SJCRH30 (cell line): ENCODE measurements at places on chromosomes 16 and 17. TPM values are rescaled to one million over a fixed set of nuclear protein-coding genes. Genes with fewer than 3 reads are reported as not detected.

DNA sequence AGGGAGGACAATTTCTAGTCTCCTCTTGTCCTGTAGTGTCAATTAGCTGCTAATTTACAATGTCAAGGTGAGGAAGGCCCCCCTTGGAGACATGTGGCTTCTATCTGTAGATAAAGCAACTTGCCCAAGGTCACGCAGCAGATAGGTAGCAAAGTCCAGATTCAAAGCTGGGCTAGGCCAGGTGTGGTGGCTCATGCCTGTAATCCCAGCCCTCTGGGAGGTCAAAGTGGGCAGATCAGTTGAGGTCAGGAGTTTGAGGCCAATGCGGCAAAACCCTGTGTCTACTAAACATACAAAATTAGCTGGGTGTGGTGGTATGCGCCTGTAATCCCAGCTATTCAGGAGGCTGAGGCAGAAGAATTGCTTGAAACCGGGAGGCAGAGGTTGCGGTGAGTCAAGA, 11.1 kb downstream of the TRPV3 start:
- DNase-seq, result no peak

- no peak for DNase-seq
These were observed 13.3 kb downstream of the ARL2BP start for GRCh38 chr16:57258226-57258909.

GRCh38 chr17:44464037-44464436, 39.2 kb downstream of the GPATCH8 start:
- no peak for DNase-seq

DNA sequence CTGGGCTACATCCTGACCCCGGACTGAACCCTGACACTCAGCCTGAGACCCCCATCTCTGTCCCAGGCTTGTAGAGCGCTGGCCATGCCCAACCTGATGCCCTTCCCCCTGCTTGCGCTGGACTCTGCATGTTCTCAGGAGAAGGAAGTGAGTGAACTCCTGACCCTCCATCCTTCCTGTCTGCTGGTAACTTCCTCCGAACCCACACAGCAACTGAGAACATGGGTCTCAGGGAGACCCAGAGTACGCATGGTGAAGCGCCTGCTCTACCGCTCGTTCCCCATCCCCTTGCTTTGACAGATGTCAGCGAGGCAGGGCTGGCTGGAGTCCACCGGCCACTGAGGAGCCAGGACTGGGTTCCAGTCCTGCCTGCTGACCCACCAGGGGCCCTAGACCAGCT, 6.1 kb downstream of the CAMKK1 start:
- DNase-seq, result no peak

DNA sequence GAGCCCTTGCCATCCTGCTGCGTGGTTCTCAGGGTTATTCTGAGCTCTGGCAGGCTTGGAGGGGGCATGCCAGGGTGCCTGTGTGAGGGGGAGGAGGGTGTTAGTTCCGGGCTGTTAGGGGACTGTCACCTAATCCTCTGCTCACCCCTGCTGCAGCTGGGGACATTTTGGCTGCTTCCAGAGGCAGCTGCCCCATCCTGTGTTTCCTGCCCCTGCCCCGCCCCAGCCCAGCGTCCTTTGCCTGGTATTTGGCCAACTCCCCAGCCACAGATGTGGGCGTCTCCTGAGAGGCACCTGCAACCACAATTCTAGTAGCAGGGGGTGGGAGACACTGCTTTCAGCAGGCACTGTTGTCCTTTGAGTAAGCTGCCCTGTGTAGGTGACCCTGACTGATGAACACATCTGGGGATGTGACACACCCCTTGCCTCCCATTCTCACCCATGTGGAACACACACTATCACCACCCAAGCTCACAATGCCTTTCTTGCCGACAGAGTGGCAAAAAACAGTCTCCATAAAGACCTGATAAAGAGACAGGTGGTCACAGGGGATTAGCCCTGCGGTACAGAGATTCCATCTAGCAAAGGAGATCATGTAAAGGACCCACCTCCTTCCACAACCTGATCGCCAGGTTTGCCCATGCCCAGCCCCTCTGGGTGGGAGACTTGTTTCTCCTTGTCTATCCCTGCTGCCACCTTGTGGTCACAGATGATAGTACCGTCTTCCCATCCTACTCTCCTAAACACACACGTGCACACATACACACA, at the start of gene CHRNE:
CHRNE (minus strand) TSS at position 48 of the 768 bp plus-strand sequence; CDS start at position 13, 35 bp downstream.
- peak; percentile 66 for DNase-seq

- no peak for DNase-seq
These were observed 23.5 kb downstream of the SPECC1 start for GRCh38 chr17:20032636-20033035.

GRCh38 chr17:82963104-82963950, 116.1 kb upstream of the METRNL start:
- no peak for DNase-seq

DNA sequence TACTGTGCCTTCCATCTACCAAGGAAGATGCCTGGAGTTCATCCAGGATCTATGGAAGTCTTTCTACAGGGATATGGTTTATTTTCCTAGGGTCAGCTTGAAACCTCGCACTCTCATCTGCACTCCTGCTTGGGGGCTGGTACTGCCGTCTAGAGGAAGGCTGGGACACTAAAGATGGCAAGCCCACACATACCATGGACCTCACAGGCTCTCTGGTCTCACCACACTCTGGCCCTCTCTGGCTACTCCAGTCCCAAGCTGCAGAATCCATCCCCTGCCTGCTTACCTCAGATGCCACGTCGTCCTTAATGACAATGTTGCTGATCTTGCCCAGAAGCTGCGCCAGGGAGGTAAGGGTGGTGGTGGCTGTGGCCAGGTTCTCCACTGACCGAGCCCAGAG, 2.1 kb upstream of the UNC119 start:
- no peak for DNase-seq

The C16orf90 gene
- not detected in 2 replicates for total RNA-seq
